ENCODE measurements at places on chromosomes 16 and 17.

GRCh38 chr16:86663685-86664521, 85.6 kb downstream of the FOXL1 start:
- DNase-seq = no peak

- no peak for DNase-seq
Observed at GRCh38 chr16:87995644-87996043, 44.4 kb downstream of the BANP start.

GRCh38 chr16:6356911-6357310, 975.7 kb upstream of the RBFOX1 start:
- DNase-seq = no peak

GRCh38 chr16:67206838-67207248, 7.9 kb downstream of the ELMO3 start:
- DNase-seq = no peak

DNA sequence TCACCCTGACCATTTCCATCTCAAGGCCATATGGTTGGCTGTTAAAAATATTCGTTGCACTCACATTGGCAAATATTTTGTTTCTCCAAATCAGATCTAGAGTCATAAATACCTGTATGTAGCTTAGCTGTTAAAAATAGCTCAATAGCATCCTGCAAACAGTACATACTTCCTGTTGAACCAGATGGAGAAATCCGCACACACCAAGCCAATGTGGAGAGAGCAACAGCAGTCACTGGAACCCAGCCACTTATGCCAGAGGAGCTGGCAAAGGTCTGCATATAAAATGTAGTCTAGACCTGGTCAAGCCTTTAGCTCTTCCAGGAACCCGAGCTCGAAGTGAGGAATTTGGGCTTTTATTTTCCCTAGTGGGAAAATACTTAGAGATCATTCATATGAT, 146.4 kb upstream of the KCNJ16 start:
- DNase-seq = no peak

All from T-helper 2 cell (primary cell).